ENCODE measurements at places on chromosomes 4 and X. TPM values are rescaled to one million over a fixed set of nuclear protein-coding genes. Genes with fewer than 3 reads are reported as not detected.

DNA sequence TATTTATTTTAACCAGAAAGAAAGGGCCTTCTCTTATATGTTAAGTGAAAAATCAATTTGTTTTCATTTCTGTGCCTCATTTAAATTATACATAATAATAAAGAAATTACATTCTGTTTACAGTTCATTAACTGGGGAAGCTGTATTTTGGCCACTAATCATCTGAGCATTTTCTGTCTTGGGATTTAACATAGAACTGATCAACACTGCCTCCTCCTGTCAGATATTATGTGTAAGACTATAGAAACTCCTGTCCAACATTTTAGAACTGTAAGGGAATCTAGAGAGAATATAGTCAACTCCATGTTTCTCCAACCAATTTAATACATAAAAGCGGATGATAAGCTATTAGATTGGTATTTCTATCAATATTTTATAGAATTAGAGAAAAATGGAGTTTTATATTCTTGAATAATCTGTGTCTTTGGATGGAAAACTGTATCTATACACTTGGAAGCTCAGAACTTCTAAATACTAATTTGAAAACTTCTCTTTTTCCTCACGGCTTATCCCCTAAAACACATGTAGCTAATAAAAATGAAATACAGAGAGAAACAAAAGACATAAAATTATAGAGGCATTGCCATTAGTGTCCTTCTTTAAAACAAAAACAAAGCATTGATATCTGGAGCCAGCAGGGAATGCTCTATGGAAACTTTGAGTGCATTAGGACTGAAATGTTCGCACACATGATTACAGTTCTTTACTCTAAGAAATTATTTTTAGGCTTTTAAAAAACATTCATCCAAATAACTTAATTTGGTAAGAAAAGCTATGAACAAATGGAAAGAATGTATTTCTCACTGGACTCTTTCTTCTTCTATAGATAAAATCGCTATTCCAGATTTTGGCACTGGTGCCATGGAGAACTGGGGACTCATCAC is 33.1 kb downstream of the ENPEP start:
- no peak overlapping the region for H3K27ac ChIP-seq
- no peaks in the 10 kb centered on the region for H3K36me3 ChIP-seq
- peaks cover 6% of the 10 kb centered on the region for H3K4me1 ChIP-seq
- no peaks in the 10 kb centered on the region for H3K27me3 ChIP-seq
- DNase-seq: no peak
- no peak overlapping the region for H3K4me3 ChIP-seq

DNA sequence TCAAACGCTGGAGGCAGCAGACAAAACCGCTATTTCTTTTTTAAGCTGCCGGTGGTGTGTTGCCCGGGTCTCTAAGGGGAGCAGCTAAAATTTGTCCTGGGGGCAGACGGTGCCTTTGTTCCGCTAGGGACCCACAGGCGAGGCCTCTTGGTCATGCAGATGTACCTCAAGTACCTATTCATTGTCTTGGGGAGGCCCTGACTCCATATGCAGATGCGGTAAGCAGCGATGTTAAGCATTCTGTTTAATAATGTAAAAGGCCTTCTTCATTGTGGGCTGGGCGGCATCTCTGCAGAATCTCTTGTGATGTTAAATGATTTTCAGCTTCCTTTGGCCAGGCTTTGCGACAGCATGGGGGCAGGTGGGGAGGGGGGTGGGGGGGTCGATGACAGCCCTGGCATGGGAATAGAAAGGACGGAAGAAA is 98.9 kb upstream of the PJA1 start:
- no peak for DNase-seq
- peaks cover 18% of the 10 kb centered on the region for H3K4me1 ChIP-seq
- H3K27me3 ChIP-seq: peaks cover 10% of the 10 kb centered on the region
- peak overlapping the region; percentile 15 for H3K4me3 ChIP-seq
- no peaks in the 10 kb centered on the region for H3K36me3 ChIP-seq

DNA sequence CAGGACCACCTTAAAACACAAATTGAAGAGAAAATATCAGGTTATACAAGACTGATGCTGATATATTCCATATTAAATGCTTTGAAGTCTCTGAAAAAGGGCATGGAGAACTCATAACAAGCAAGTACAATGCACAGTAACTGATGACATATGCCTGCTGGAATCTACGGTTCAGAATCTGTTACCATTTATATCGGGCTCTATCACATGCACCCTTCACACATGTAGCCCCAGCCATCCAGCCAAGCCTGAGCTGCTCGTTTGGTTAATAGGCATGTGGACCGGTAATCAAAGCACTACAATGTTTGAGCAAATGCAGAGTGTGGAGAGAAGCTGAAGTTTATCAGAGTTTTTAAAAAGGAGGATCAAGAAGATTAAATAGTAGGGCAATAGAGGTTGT is 11.8 kb downstream of the COMMD8 start:
- H3K4me3 ChIP-seq: no peak overlapping the region
- DNase-seq: no peak
- H3K4me1 ChIP-seq: no peaks in the 10 kb centered on the region
- H3K27ac ChIP-seq: no peak overlapping the region
- no peaks in the 10 kb centered on the region for H3K27me3 ChIP-seq
- H3K36me3 ChIP-seq: peaks cover 13% of the 10 kb centered on the region

GRCh38 chr4:133355633-133356032 is 206.5 kb downstream of the PCDH10 start:
- no peak overlapping the region for H3K4me3 ChIP-seq
- no peak overlapping the region for H3K27ac ChIP-seq
- H3K36me3 ChIP-seq: peaks cover 2% of the 10 kb centered on the region
- H3K4me1 ChIP-seq: no peaks in the 10 kb centered on the region

DNA sequence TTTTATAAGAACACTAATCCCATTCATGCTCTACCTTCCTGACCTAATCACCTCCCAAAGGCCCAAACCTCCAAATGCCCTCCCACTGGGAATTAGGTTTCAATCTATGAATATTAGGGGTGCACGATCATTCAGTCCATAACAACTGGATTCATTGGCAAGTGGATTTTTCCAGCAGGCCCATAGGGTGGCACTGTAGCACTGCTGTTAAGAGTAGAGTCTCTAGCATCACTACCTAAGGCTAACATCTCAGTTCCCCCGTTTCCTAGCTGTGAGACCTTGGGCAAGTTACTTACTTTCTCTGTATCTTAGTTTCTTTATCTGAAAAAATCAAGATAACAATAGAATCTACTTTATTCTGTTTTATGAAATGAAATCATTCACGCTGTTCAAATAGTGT is 315.8 kb downstream of the STIM2 start:
- H3K27ac ChIP-seq: no peak overlapping the region
- no peaks in the 10 kb centered on the region for H3K36me3 ChIP-seq
- no peaks in the 10 kb centered on the region for H3K27me3 ChIP-seq
- DNase-seq: no peak

- no peak overlapping the region for H3K27ac ChIP-seq
Measured at GRCh38 chr4:117971403-117971802, 62.9 kb upstream of the NDST3 start.

- H3K27ac ChIP-seq: no peak overlapping the region
- H3K36me3 ChIP-seq: no peaks in the 10 kb centered on the region
- H3K27me3 ChIP-seq: no peaks in the 10 kb centered on the region
Measured at GRCh38 chr4:111847296-111848008, 297.8 kb upstream of the FAM241A start.

DNA sequence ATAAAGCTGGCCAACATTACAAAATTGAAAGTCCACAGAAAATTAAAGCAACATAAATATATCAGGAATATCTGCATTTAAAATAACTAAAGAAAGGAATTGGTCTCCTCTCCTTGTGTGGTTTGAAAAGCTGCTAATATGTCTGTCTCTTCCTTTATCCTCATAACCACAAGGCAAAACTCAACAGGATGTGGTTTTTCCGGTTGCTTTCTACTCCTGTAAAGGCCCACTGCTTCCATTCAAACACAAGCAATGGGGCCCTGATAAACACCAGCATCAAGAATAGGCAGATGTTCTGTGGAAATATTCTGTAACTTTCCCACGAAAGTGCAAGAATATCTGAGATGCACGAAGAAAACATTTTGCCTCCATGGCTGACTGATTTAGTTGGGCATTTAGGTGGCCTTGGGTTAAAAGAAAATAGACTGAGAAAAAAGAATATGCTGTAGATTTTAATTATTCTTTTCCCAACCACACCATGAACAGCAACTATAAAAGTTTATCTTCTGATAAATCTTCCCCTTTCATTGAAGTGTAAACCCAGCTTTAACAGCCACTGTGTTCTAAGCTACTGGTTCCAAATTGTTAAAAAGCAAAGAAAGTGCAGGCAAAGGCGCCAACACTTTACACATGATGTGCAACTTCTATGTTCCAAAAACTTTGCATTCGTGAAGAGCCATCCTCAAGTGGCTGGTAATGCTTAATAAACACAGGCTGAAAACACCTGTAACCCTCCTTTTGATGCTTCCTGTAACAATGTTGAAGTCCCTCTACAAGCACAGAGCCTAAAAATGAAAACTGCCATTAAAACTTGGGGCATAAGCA is 50.5 kb upstream of the NDST3 start:
- H3K27ac ChIP-seq: no peak overlapping the region
- no peaks in the 10 kb centered on the region for H3K27me3 ChIP-seq
- H3K4me3 ChIP-seq: no peak overlapping the region

DNA sequence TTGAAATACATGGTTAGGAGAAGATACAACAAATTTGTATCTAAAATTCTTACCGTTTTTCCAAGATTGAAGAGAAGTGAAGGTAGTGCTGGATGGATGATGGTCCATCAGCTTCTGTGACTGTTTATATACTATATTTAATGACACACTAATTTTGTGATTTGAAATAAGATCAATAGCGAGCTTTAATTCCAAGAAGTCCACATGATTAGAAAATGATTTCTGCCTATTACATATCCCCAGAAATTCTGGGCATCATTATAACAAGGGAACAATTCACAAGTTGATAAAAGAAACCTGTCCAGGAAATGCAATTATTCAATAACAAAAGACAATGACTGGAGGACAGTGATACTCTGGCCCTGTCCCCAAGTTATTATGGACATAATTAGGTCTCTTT is at the start of gene CSN2:
CSN2 (minus strand) TSS at position 101 of the 400 bp plus-strand sequence. CDS start 4,733 bp downstream, outside the sequence.
- H3K36me3 ChIP-seq: no peaks in the 10 kb centered on the region
- H3K4me3 ChIP-seq: no peak within 1 kb of the TSS
- no peak within 1 kb of the TSS for H3K27ac ChIP-seq
- DNase-seq: no peak

DNA sequence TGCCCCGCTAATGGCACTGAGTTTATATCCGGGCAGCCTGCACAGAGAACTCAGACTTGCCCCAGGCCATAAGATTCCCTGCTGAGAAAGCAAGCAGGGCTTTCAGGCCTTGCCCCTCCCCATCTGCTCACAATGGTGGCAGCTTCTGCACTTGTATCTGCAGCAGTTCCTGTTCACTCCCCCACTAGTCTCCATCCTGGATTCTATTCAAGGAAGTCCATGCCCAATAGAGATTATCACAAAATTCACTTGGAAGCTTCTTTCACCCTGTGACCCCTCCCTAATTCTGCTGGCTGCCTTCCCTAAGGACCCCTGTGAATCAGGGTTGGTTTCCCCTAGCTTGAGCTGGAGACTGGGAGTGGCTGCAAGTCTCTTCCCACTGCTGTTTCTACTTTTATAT is 34.5 kb upstream of the UCP1 start:
- no peak overlapping the region for H3K27ac ChIP-seq
- H3K4me1 ChIP-seq: peaks cover 18% of the 10 kb centered on the region
- H3K27me3 ChIP-seq: no peaks in the 10 kb centered on the region
- H3K4me3 ChIP-seq: no peak overlapping the region

DNA sequence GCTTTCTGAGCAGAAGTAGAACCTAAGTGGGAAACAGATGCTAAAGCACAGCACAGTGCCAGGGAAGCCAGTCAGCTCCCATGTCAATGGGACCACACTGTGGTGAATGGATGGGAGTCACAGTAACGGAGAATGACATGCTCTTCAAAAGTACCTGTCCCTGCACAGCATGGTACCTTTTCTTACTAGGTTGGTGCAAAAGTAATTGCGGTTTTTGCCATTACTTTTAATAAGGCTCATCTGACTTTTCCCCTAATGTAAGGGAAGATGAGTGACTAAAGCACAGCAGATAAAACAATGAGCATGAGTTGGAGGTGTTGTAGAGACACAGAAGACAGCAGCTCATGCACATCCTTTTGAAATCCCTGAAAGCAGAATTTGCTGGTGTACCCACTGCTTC is 62.3 kb downstream of the CCNG2 start:
- no peak overlapping the region for H3K27ac ChIP-seq
- H3K4me1 ChIP-seq: no peaks in the 10 kb centered on the region
- no peak overlapping the region for H3K4me3 ChIP-seq
- no peak for DNase-seq

DNA sequence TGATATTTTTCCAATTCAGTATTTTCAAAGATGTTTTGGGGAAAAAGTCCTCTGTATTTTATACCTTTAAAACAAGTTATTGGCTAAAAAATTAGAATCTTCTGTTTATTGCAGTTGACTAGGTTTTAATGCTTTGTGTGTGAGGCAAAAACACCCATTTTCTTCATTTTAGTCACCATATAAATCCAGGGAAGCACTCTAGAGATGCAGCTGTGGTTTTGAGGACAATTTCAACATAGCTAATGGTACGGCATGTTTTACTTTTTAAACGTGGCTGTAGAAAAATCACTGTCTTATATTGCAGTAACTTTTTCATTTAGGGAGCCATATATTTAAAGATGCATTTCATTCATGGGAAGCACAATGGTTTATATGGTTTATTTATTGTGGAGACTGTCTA is 129.1 kb upstream of the PITX2 start:
- no peaks in the 10 kb centered on the region for H3K36me3 ChIP-seq
- no peaks in the 10 kb centered on the region for H3K4me1 ChIP-seq
- no peak for DNase-seq
- no peak overlapping the region for H3K27ac ChIP-seq

DNA sequence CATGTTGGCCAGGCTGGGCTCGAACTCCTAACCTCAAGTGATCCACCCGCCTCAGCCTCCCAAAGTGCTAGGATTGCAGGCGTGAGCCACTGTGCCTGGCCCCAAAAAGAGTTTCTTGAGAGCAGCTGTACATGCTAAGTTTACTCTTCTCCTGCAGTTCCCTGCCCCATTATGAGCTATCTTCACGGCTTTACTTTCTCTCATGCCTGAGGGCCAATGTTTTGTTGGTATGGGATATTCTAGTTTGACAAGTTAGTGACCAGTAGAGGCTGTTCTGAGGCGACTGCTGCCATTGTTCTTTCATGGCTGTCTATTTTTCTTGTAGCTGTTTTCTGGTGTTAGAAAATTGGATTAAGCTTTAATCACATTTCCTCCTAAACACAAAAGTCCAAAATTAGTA is 78.0 kb upstream of the STX18 start:
- DNase-seq: no peak
- H3K4me1 ChIP-seq: peaks cover 18% of the 10 kb centered on the region
- no peaks in the 10 kb centered on the region for H3K36me3 ChIP-seq
- no peak overlapping the region for H3K4me3 ChIP-seq
- H3K27ac ChIP-seq: no peak overlapping the region
- no peaks in the 10 kb centered on the region for H3K27me3 ChIP-seq

- H3K27me3 ChIP-seq: no peaks in the 10 kb centered on the region
- DNase-seq: no peak
- H3K27ac ChIP-seq: peak overlapping the region; percentile 5
- H3K4me3 ChIP-seq: no peak overlapping the region
- no peaks in the 10 kb centered on the region for H3K36me3 ChIP-seq
Measured at GRCh38 chr4:100722866-100723459, 205.1 kb upstream of the EMCN start.

Gene ASMT
- total RNA-seq: 0.44 TPM

Gene MAGEA10
- not detected for total RNA-seq

Gene MSANTD1
- total RNA-seq: 1.2 TPM

Gene CXCL8
- not detected for total RNA-seq

Gene MND1
- 36.1 TPM for total RNA-seq

Gene PLA2G12A
- 15.5 TPM for total RNA-seq

Data from neural crest cell (in vitro differentiated cells).